Suppressor macrophage treated with lipopolysaccharide for 4 hours (primary cell): ENCODE measurements at places on chromosomes 12 and 14.

DNA sequence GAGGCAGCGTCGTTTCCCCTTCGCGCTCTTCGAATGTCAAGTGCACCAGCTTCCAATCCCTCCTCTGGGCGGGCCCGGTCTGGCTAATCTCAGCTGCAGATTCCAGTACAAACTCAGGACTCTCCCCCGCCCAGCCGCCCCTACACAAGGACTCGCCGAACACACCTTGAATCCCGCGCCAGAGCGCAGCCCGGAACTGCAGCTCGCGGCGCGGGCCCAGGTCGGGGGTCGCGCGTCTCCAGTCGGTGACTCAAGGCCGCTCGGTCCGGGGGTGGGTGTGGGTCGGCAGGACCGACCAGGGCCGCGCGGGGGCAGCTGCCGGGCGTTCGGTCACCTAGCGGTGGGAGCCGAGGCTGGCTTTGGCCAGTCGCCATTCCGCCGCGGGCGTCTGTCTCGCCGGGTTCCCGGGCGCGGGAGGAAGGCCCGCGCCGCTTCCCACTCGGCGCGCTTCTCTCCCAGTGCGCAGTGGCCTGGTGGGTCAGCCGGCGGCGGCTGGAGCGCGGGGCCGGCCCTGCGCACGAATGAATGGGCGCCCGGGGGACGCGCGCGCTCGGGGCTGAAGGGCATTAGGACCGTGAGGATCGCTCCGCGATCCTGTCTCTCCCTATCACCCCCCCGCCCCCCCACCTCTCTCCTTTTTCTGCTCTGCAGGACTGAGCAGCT is at the start of gene GALNT16:
Gene GALNT16, plus strand, starts transcription at position 632 of the 663 bp plus-strand sequence. CDS start 133 bp downstream, outside the sequence.
- DNase-seq: no peak

DNA sequence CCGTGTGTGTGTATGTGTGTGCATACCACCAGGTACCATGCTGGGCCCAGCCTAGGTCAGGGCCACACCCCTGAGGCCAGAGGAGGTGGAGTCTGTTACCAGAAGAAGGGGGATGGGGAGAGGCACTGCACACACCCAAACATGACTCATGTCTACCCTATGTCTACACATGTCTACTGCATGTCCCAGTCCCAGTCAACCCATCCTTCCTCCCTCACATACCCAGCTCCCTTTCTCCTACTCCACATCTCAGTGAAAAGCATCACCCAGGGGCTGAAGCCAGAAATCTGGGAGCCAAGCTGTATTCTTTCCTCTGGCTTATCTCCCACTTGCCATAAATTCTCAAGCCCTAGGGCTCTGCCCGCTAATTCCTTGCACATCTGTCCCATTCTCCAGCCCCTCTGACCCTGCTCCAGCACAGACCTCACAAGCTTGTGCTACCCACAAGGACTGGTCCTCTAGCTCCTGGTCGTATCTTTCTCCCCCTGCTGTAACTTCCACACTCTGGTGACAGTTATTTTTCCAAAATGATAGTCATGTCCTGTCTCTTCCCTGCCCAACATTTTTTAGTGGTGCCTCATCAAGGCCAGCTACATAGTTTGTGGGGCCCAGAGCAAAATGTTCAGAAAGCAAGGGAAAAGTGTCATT is 18.0 kb upstream of the APPL2 start:
- DNase-seq: no peak

DNA sequence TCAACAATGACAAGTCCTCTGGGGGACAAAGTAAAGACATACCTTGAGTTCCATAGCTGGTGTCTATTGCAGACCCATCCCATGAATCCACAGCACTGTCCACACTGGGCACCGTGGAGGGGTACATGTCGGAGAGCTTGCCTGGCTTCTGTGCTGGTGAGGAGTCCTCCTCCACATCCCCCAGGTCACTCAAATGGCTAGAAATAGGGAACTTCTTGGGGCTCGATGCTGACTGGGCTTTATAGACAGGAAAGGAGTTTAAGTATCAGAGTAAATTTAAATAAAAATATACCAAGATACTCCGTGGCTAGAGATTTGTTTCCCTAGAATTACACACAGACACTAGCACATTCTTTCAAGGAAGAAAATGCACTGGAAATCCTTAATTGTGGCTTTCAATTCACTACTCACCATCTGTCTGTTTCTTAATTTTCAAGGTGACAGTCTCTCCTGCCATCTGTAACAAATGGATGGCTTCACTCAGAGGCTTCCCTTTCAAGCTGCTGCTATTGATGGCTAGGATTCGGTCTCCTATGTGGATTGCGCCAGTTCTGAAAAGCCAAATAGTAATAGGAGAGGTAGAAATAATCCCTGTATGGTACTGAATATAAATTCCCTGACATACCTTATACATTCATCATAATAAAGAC is 90.1 kb downstream of the HELB start:
- DNase-seq: no peak

GRCh38 chr12:7832059-7832696 is 40.5 kb downstream of the SLC2A14 start:
- peak; percentile 59 for DNase-seq

GRCh38 chr14:99035712-99036610 is 236.0 kb downstream of the BCL11B start:
- DNase-seq: peak; percentile 27

DNA sequence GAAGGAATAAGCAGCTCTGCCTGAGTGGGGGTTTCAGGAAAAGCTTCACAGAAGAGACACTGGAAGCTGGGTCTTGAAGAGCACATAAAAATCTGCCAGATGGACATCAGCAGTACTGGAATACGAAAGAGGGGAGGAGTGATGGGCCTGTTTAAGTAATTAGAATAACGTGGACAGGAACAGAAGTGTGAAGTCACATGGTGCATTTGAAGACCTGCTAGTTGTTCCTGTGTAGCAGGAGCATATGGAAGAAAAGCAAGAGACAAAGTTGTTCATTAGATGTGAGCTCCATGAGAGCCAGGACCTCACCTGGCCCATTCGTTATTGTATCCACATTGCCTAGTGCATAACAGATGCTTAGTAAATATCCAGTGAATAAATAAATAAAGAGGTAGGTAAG is 69.3 kb upstream of the VSX2 start:
- no peak for DNase-seq

- DNase-seq: no peak
These were observed 77.1 kb upstream of the ANKS1B start for GRCh38 chr12:100061814-100062213.

GRCh38 chr14:75993567-75994041 is 8.0 kb downstream of the IFT43 start:
- DNase-seq: no peak

DNA sequence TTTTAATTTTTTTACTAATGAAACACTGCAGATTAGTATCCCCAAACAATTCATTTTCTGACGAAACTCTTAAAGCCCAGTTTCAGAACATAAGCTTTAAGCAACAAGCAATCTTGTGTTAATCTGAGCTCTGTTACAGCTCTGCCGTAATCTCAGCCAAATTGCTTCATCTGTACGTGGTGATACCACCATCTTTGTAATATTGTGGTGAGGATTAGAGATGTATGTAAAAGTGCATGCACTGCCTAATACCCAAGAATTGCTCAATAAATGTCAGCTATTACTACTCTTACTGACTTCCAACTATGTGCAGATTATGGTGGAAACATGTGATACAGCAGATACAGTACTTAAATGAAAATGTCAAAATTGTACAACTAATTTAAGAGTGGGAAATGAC is 1.8 kb downstream of the AKAP5 start:
- peak; percentile 67 for DNase-seq

- DNase-seq: no peak
These were observed 33.7 kb upstream of the GNPNAT1 start for GRCh38 chr14:52825085-52825484.

DNA sequence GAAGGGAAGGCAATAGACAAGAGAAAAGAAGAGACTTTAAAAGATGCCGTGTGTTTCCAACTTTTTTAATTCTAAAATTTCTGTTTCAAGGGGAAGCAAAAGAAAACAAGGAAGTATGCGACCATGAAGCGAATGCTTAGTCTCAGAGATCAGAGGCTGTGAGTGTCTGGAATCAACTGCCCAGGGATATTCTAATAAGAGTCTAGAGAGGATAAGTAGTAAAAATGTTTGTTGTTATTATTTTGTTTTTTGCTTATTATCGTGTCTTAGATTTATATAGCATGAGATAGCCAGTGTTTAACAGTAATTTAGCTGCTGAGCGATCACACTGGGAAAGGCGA is 421 bp downstream of the FCF1 start:
- DNase-seq: no peak

- peak; percentile 94 for DNase-seq
These were observed 39.9 kb downstream of the LTBP2 start for GRCh38 chr14:74571901-74572725.

- DNase-seq: no peak
These were observed 22.1 kb upstream of the NAP1L1 start for GRCh38 chr12:76106631-76107030.

GRCh38 chr14:53367644-53368026 is 214.5 kb upstream of the DDHD1 start:
- DNase-seq: no peak

GRCh38 chr12:12022306-12022936 is 48.3 kb upstream of the BCL2L14 start:
- DNase-seq: peak; percentile 86

DNA sequence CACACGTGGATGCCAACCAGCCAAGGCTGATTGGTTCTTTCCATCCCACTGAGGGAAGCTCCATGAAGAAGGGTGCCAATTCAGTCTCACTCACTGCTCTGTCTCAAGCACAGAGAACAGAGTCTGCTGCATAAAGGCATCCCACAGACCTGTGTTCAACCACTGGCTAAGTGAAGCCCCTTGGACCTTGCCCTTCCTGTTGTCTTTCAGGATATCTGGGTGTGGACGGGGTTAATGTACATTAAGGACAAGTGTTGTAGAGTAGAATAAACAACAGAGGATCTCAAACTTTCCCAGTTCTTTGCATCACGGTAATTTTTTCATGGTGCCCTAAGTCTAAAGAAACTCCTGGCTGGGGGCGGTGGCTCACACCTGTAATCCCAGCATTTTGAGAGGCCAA is 33.1 kb upstream of the GPATCH2L start:
- DNase-seq: no peak

DNA sequence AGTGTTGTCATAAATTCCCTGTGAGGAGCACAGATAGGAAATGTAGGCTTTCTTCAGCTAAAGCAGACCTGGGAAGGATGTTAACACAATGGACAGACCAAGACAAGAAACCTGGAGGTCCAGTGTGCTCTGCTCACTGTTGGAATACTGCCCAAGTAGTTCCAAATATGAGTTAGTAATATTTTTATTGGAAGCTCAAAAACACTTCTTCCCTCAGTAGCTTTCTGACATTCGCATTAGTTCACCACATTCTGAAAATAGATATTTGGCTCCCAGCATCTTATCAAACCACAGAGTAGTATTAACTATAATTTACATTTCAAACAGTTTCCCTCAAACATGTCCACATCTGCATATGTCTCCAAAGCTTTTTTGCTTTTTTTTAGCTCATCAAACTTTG is 74.8 kb upstream of the PYGL start:
- no peak for DNase-seq

DNA sequence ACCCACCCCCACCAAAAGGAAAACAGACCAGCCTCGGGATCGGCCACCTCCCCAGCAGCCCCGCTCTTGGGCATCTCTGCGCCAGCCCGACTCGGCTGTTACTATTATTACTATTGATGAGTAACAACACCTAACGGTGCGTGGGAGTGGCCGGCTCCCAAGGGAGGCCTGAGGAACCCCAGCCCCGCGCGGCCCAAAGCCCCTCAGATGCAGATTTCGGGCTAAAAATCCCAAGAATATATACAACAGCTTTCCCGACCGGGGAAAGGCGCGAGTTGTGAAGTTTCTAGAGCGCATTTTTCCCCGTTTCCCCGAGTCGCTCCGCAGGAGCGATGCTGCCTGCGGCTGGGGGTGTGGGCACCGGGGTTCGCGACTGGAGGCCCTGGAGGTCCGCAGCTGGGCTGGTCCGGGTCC is 565 bp downstream of the NT5DC3 start:
- DNase-seq: no peak

DNA sequence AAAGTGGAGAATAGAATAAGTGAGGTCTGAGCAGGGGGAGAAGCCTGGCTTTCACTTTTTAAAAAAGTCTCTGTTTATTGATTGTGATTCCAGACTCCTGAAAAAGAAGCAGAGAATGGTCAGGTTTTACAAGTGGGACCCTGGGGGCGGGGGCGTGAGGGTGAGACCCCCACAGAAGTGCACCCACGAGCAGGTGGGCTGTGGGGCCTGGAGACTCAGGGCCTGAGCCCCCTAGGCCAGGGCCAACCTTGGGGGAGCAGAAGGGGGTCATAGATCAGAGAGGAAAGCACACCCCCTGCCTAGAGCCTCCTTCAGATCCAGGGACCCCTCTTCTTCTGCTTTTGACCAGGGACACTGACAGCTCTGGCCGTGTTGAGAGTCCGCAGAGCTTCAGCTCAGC is 180.3 kb downstream of the ADGRD1 start:
- DNase-seq: no peak

DNA sequence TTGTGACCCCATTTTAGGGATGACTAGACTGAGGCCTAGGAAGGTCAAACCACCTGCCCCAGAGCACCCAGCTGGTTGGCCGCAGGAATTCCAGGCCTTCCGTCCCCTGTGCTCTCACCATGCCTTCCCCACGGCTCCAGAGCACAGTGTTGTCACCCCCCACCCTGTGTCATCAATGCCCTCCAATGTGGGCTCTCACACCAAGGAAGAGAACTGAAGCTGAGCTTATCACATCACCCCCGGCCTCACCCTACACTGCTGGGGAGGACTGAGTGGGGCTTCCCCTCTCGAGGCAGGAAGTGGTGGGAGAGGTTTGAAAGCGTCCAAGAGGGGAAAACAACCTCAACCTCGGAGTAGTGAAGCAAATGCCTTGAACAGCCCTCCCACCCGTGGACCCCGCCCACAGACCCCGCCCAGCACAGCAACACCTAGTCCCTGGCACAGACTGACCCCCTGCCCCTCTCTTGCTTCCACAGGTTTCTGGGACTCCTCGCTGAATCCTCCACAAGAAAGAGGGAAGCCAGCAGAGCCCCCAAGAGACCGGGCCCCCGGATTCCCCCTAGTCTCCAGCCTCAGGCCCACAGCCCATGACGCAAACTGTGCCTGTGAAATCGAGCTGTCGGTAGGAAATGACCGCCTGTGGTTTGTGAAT is 97.2 kb downstream of the LGMN start:
- peak; percentile 96 for DNase-seq

DNA sequence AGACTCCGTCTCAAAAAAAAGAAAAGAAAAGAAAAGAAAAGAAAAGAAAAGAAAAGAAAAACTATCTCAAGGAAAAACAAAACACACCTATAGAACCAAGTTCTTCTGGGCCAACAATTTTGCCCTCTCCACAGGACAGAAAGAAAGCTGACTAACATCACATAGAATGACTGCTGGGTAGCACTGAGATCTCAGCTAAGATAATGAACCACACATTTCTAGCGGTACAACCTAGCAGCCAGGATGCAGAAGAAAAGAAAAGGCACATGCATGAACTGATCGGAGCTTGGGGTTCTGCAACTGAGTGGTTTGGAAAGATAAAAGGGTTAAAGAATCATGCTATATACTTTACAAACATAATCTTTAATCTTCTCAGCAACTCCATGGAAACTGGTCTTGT is 19.5 kb downstream of the TMED10 start:
- no peak for DNase-seq

DNA sequence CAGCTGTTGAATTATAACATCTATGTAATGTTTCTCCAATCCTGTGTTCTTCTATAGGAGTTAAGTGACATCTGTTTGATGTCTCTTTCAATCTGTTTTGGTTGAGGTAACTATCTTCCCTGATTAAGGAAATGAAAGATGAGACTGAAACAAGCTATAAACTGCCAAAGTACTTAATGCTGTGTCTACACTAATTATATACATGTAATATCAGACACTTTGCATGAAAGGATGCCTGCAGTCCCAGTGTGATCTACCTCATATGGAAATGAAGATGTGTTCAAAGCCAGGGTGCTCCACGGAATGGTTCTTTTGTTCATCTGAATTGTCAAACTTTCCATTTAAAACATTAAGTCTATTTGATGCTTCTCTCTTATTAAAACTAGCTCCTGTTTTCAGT is 958.3 kb downstream of the GALC start:
- DNase-seq: no peak
